ENCODE measurements at places on chromosomes 11 and 22.

GRCh38 chr22:47598864-47599263, 836.4 kb downstream of the TBC1D22A start:
- peak; percentile 56 for DNase-seq

DNA sequence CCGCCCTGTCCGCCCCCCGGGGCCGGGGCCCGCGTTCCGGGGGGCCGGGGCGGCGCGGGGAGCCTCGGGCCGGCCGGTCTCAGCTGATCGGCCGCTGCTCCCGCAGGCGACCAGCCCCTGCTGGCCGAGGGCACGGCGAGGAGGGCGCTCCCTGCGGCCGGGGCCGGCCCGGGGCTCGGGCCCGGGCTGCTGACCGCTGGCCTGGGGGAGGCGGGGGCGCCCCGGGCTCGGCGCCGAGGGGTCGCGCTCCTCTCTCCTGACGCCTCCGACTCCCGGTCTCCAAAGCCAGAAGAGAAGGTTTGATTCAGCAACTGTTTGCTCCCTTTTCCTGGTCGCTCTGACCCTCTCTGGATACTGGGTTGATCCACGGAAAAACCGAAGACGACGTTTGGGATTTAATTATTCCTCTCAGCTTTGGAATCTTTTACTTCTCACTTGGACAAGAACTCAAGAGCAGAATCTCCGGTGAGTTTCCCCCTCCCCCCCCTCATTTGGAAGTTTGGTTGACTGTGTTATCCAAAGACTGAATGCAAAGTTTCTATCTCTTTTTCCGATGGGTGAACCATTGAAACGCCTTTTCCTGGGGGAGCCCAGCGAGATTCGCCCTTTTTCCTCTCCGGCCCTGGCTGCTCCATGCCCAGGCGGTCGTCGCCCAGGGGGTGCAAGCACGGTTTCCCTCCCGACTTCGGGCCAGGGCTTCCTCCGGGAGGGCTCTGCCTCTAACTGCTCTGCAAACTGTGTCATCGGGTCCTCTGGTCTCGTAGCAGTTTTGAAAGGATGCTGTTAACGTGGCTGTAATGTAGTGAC, 725 bp downstream of the KDM2A start:
- no peak for DNase-seq

DNA sequence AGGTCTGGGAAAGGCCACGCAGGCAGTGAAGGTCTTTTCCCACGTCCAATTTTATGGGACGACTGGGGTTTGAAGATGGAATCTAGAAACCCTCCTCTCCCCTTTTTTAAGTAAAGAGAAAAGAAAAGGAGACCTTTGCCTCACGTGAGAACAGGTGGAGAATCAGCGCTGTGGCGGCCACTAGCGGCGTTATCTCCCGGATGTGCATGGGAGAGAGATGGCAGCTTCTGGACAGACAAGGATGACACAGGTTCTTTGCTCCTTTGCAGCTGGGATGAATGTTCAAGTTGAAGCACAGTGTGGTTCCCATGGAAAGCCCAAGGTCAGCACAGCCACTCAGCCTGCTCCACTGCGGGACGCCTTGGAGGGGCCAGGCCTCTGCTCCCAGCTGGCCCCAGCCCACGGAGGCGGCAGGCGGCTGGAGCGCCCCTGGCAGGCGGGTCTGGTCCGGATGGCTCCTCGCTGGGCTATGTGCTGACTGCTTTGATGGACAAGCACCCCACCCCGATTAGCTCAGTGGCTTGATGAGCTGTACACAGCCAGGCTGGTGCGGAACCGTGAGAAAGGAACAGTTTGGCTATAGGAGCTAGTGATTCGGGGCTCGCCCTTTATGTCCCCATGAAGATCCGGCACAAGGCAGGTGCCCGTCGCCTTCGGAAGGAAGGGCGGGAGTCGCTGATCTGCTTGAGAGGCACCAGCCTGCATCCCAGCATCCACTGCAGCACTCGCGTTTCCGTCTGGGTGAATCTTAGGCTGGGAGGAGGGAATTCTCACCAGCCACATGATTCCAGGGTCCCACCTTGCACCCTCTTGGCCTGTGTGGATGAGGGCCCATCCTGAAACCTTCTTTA, 14.5 kb upstream of the BID start:
- DNase-seq: no peak

DNA sequence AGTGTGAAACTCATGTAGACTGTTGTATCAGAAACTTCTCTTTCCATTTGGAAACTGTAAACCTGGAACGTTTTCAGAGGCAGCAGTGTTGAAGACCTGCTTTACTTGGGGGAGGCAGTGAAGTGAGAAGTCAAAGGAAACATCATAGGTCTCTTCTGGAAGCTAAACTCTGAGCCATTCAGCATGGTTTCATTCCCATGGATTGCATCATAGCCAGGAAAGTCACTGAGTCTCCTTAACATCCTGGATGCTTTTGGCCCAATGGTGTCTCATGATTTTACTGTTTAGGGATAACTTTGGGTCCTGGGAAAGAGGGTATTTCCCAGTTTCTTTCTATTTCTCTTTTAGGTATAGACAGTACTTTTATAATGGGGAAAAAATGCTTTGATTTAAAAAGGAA, 153.2 kb upstream of the E2F8 start:
- no peak for DNase-seq

DNA sequence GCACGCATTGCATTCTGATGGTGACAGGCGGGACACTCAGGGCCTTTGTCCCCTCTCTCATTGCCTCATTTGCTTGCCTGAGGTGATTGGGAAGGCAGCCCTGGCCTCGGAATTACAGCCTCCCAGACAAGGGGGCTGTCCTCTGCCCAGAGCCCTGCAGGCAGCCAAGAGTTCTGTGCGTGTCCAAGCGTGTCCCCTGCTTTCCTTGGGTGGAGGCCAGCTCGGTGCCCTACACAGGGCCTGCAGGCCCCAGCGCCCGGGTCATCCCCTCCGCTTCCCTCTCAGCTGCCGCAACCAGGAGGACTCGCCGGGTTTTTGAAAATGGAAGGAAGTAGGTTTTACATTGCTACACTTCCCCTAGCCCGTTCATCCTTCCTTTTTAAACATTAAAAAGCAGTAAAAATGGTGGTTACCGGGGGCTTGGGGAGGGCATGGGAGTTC, 1.9 kb downstream of the GRAMD4 start:
- no peak for DNase-seq
